ENCODE measurements at places on chromosomes 2 and 18.

GRCh38 chr18:13380691-13381070 lies 162.1 kb downstream of the LDLRAD4 start:
- DNase-seq = no peak

GRCh38 chr2:71897137-71897480 lies 250.6 kb downstream of the CYP26B1 start:
- no peak for DNase-seq

DNA sequence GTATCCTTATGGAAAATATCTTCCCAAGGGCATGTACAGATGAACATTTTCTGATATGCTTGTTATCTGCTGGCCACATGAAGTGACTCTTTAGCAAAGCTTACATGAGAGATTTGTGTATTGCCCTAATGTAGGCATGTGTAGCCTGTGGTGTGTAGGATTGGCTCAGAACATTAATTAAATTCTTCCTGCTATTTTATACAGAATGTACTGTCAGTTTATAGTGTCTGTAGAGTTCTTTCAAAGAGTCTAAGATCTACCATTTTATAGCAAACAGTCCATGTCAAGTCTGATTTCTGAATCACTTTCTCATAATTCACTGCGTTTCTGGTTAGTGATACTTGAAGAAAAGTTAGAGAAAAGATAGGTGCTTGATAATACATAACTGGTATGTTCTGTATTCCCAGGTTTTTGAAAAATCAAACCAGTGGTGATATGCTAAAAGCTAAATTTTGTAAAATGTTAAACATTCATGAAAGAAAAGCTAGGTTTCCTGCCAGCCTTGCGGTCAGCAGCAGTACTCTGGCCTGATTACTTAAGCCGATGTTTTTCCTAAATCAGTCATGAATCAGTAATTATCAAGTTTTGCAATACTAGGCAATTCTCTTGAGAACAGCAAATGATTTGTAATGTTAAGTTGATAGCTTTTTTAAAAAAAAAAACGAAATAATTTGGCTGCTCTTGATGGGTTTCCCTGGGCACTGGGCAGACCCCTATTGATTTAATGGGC lies 30.9 kb upstream of the EFEMP1 start:
- DNase-seq = peak; percentile 8

DNA sequence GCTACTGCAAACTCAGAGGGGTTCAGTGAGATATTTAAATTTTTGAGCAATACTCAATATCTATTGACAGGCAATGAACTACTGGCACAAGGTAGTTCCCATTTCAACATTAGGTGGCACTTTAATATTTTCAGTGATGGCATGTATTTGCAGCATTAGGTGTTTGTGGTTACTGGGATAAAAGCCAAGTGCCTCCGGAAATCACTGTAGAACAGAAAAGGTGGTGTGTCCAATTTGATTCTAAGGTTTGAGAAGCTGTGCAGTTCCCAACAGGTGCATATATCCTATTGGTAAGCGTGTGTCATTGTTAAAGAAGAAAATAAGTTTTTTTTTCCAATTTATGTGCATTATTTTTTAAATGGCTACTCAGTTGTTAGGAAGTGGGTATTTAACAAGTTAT lies 41.3 kb downstream of the NABP1 start:
- no peak for DNase-seq

GRCh38 chr2:234427081-234428061 lies 69.5 kb downstream of the ARL4C start:
- DNase-seq = peak; percentile 70

GRCh38 chr2:177646241-177646640 lies 253.7 kb downstream of the AGPS start:
- DNase-seq = no peak
